NCI-H69 (cell line): ENCODE measurements at places on chromosomes 6 and 20.
A peak's percentile ranks its signal among the peaks of the same experiment; 100 is the strongest.

DNA sequence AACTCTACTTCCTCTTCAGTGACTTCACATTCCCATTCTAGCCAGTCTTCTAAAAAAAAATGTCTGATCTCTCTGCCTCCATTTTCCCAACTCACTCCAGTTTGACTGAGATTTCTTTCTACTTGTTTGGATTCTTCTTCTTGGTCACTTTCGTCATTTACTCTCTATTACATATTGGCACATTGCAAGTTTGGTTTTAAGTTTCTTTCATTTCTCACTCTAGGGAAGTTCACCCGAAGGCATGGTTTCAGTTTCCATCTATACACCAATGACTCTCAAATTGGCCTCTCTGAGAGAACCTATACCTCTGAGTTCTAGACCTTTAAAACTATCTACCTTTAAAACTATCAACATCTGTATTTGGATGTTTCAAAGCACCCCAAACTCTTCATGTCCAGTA lies 51.3 kb downstream of the CD109 start:
- DNase-seq: no peak

DNA sequence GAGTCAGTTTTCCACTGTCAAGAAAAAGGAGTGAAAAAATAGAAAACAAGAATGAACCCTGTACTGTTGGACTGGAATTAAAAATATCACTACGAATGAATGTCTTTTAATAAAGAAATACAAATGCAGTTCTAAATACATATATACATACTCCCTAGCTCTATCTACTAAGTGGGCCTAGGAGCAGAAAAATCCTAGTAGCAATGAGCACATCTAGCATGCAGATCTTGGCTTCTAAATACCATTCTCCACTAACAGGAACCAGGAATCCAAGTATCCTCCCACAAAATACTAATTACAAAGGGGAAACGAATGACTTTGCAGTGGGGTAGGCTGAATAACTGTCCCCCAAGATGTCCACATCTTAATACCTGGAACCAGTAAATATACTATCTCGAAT lies 25.4 kb downstream of the SEC63 start:
- DNase-seq: no peak

GRCh38 chr6:164856138-164856537 lies 453.3 kb downstream of the C6orf118 start:
- no peak for DNase-seq

DNA sequence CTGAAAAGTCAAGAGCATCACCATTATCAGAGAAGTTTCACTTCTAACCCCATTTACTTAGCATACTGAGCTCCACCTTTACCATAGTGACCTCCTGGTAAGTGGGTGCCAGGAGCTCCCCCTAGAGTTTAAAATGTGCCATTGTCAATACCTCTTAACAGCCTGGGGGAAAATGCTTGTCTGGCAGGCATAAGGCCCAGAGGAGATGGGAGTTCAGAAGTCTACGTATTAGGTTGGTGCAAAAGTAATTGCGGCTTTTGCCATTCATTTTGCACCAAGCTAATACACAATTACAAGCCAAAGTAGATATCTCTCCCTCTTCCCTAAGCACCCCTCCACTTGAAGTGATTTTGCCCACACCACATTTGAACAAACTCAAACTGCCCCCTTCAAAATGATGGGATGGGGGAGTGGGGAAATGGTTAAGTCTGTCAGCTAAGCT lies 919.0 kb downstream of the KIF16B start:
- DNase-seq: peak; percentile 81

- DNase-seq: peak; percentile 35
These were observed 242.5 kb upstream of the KCNG1 start for GRCh38 chr20:51265361-51265760.

DNA sequence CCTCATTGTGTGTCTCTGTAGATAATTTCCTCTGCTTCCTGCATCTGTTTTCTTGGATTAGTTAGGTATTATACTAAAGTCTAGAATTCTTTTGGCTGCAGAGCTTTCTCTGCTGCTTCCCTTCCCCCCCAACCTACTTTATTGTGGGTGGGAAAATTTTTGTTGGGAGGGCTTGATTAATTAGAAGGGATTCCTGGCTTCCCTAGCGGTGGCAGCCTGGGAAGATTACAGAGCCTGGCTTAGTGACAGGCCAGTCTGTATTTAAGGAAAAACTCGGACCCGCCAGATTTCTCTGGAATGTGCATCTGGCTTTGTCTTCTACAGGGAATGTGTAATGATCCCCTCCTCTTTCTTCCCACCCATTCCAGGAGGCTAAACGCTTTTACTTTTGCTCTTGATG lies 31.2 kb downstream of the SLX4IP start:
- no peak for DNase-seq

DNA sequence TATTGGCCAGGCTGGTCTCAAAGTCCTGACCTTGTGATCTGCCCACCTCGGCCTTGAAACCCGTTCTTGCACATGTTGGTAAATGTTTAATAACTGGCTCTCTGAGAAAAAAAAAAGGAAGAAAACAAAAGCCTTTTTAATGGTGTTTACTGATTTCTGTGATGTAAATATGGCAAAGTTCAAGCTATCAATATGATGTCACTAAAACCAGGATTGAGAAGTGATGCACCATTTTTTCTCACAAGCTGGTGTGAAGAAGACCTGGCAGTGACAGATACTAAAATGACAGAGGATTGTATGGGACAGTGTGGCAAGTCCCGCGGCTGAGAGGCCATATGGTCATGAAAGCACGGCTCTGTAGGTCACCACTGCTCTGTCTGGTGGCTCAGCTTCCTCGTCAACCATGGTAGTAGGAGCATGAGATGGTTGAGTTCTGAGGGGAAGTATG lies 196.3 kb upstream of the SUPT3H start:
- no peak for DNase-seq

GRCh38 chr6:42313038-42313437 lies 95.4 kb upstream of the MRPS10 start:
- DNase-seq: no peak

DNA sequence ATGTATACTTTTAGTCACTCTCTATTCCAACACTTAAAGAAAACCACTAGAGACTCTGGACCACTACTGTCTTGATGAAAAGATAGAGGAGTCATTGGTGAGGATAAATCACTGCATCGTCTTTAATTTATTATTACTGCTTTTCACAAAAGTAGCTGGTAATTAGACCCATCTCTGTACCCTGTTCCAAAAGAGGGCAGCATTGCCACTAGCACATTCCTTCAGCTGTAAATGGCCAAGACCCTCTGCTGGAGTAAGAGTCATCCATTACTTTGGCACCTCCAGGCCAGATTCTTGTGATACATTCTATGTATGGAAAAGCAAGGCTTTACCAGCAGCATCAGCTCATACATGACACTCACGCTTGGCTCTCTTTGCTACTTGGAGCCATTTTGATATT lies 49.5 kb upstream of the PREP start:
- DNase-seq: no peak

DNA sequence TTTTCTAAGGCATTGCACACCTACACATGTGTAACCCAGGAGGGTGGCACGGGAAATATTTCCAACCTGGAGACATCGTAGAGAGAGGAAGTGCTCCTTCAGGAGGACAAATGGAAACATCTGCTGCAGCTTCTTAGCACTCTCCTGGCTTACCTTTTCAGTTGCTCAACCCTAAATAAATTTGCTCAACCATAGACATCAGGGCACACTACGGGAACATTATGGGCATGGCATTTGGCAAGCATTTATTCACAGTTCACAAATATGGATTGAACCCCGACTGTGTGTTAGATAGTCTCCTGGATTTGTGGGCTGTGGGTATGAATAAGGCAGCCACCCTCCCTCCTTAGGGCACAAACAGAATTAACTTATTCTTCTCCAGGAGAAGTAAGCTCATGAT lies 118.7 kb downstream of the SOX4 start:
- peak; percentile 23 for DNase-seq

DNA sequence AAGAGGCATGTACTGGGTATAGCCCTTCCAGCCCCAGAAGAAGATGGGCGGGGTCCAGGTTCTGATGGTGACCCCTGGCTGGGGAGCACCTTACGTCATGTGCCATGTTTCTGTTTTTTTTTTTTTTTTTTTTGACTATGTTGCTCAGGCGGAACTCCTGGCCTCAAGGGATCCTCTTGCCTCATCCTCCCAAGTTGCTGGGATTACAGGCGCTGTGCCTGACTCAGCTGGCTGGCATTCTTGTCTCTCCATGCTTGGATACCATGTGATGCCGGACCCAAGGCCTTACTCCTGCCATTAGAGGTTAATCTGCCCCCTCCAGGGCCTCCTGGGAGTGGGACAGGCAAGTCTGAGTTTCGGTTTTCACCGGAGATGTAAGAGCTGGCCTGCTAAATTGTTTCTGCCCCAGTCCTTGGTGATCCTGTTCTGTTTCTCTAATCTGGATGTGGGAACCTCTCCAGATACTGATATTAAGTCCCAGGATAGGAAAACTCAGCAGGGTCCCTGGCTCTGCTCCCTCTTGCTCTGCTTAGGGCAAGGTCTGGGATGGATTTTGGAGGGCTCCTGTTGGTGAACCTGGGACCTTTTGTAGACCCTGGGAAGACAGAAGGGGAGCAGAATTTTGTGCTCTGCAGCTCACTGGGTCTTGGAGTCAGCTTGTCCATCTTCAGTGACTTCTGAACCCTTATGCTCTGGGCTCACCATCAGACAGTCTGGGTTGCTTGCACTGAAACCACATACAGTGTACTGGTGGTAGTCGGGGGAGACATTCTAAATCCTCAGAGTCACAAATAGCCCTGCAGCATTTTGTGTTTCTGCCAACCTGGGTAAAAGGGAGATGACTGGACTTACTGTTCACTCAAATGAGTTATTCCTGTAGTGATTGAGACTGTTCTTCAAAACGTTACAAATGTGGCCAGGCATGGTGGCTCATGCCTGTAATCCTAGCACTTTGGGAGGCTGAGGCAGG lies 45.1 kb downstream of the PTK7 start:
- peak; percentile 47 for DNase-seq

- DNase-seq: peak; percentile 6
These were observed 23.1 kb downstream of the PHACTR2 start for GRCh38 chr6:143700684-143701348.

DNA sequence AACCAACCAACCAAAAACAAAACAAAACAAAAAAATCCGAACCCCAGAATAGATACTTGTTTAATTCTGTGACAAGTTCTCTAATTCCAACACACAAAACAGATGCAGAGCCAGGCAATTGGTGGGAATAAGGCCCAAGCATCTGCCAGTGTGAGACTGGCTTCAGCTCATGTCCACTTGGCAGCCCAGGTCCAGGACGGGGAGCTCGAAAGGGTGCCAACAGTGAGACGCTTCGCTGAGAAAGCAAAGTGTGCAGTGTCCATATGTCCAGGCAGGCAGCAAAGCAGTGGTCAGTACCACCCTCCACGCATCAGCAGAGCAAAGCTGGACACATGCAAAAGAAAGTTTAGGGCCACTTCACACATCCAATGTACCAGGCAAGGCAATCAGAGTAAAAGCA lies 102.9 kb downstream of the RALGAPA2 start:
- DNase-seq: no peak
